Activated CD8-positive, alpha-beta memory T cell treated with anti-CD3 and anti-CD28 coated beads for 36 hours (primary cell): ENCODE measurements at places on chromosomes 16 and 17. TPM values are rescaled to one million over a fixed set of nuclear protein-coding genes. Genes with fewer than 3 reads are reported as not detected.

The HOXB6 gene
- total RNA-seq = 0.48 TPM

The MYH11 gene
- not detected for total RNA-seq

The KRTAP4-11 gene
- not detected for total RNA-seq

The HSF4 gene
- total RNA-seq = 11.4 TPM

The ZSCAN10 gene
- not detected for total RNA-seq

The PLCG2 gene
- total RNA-seq = 16.6 TPM

The CD300LG gene
- total RNA-seq = not detected

The ASPHD1 gene
- 1.3 TPM for total RNA-seq
